Activated T-cell treated with anti-CD3 and anti-CD28 coated beads, Interleukin-2, amount 50 U/mL, for 1 hour (primary cell): ENCODE measurements at places on chromosomes 7 and 10.

DNA sequence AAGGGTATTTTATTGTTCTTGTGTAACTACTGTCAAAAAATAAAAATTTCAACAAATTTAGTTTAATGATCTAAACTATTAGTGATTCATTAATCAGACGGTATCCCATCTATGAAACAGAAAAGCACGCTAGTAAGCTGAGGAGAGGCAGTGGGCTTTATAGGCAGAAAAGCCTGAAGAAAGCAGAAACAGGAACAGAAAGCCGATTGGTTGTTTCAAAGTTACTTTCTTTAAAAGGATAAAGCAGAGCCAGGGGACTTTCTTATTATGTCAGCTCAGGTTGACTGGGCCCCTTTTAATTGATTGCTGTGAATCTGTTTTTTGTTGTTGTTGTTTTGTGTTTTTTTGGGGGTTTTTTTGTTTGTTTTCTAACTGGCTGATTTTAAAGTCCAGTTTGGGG is 105.5 kb downstream of the TES start:
- no peak for DNase-seq

- no peak for DNase-seq
These were observed 311.7 kb downstream of the DOCK4 start for GRCh38 chr7:111894518-111894917.

- no peak for DNase-seq
These were observed 56.2 kb downstream of the ARHGAP22 start for GRCh38 chr10:48548531-48549135.

GRCh38 chr10:87585565-87586514 is 73.8 kb upstream of the PAPSS2 start:
- no peak for DNase-seq

DNA sequence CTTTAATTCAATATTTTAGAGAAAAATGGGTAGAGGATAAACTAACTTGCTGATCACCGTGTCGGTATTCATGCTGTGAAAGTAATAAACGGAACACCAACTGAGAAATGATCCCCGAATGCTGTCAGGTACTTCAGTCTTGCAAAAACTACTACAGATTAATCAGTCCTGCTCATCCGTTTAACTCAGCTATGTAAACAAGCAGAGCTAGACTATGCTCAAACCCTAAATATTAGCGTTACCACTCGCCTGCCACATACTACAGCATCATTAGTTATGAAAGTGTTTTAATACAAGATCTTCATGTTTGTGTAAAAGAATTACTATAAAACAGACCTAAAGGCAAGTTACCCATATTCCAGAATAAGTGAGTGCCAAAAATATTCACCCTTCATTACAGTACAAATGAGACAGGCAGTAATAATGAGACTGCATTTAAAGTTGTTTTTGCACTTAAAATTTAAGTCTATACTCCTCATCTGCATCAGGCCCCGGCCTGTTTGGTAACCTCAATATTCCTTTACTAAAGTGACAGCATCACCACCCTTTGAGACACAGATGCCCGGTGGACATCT is 952 bp downstream of the DNMBP start:
- no peak for DNase-seq

GRCh38 chr7:139711991-139712743 is 65.6 kb downstream of the HIPK2 start:
- DNase-seq, result no peak

GRCh38 chr10:30284865-30285594 is 64.0 kb downstream of the MTPAP start:
- DNase-seq, result no peak
